ENCODE measurements at places on chromosomes 3 and 15.

DNA sequence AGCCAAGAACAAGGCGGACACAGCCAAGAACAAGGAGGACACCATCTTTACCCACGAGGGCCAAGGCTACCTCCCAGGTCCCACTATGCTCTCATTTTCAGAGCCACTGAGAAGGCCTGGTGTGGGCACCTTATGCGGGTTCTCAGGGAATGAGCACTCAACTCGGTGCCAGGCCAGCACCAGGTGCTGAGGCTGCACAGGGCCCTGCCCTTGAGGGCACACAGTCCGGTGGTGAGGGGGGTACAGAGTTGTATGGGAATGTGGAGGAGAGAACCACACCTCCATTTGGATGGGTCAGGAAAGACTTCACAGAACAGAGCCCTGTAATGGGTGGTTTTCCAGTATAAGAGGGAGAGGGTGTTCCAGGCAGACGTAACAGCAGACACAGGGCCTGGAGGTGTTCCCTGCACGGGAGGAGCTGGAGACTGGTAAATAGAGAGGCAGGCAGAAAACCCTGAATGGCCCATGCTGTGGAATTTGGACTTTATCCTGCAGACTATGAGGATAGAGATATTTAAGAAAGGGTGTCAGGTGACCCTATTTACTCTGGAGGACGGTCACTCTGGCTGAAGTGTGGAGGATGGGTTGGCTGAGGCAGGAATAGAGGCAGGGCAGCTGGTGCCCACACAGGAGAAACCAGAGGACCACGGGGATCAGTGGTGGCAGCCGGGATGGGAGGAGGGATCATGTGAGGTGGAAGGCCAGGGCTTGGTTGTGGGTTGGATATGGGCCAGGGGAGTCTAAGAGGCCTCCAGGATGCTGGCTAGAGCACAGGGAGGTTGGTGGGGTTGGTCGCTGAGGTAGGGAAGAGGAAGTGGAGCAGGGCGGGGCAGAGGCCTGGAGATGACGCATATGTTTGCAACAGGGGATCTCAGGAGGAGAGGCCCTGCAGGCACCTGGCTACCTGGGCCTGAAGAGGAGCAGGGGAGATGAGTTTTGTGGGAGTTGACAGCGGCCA, 34.6 kb downstream of the CRABP1 start:
- DNase-seq: no peak

DNA sequence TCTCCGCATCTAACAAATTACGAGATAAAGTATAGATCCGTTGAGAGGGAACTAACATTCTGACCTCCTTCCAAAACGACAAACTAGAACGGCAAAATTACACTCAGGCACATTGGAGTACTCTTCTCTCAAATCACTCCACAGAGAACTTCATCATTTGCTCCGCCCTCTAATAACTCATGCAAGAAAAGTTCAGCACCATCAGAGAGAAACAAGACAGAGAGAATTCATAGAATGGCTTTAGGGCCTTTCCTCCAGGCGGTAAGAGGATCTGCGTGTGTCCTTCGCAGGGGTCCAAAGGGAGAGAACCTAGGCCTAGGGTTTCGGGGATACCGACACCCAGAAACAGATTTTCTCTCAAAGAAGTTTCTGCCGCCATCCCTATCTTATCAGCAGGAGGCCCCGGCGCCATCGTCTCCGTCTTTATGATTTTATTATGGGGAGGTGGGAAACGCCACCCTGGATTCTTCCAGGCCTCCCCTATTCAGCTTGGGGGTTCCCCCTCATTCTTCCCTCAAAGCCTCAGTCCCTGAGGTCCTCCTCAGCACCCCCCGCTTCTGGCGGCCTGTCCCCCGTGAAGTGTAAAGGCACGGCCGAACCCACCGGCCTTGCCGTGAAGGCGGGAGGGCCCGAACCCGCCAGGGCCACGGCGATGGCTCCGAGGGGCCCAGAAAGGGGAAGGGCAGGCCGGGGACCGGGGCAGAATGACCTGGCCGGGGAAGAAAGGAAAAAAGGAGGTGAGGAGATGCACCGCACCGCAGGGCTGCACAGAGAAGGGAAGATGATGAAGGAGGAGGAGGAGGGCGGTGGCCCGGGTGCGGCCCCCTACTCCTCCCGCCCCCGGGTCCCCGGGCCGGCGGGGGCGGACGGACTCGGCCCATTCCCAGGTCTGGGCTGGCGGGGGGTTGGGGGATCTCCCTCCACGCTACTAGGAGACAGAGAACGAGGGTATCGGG, 768 bp downstream of the UBXN7 start:
- DNase-seq: no peak

GRCh38 chr3:88528494-88528893, 378.7 kb downstream of the C3orf38 start:
- DNase-seq: no peak

- no peak for DNase-seq
Observed at GRCh38 chr15:67064607-67065530, 533 bp upstream of the SMAD3 start.

DNA sequence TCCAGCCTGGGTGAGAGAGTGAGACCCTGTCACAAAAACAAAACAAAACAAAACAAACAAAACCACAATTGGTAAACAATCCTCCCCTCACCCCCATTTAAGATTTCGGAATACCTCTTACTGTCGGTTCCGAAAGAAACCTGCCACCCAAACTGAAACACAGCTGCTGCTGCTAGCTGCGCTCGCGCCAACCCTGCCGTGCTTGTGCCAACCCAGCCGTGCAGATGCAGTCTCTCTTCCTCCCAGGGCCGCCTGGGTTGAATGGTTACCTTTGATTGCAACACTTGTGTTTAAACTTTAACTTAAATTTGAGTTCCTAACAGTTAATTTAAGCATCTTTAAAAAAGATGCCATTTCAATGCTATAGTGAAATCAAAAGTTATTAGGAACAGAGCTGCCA, 28.5 kb upstream of the SPTBN5 start:
- DNase-seq: no peak

DNA sequence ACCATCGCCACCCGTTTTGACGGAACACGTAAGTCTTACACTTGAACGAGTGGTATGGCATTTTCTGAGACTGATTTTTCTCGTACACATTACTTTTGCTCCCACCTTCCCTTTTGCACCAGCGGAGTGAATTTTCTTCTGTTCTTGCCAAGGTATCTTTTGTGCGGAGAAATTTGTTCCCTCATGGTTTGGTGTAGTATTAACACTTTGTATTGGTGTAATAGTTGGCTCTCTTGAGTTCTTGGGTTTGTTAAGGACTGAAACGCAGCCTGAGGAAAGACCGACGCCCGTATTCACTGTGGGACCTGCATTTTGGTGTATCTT, 420 bp downstream of the KCNH8 start:
- no peak for DNase-seq

DNA sequence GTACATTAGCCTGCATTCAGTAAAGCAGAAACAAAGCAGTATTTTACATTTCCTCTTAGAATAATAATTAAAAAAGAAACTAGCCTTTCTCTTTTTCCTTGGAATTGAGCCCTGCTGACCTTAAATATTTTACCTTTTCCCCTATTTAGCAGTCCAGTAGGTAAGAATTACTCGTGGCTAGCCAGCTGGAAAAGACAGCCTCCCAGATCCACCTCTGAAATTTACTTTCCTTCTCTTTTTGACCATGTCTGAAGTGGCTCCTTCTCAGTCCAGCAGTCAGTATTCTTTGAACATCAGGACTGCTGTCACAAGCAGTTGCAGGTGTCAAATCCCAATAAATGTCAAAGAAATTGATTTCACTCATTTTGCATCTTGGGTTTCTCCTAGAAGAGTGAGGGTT, 311.5 kb upstream of the DCBLD2 start:
- no peak for DNase-seq

DNA sequence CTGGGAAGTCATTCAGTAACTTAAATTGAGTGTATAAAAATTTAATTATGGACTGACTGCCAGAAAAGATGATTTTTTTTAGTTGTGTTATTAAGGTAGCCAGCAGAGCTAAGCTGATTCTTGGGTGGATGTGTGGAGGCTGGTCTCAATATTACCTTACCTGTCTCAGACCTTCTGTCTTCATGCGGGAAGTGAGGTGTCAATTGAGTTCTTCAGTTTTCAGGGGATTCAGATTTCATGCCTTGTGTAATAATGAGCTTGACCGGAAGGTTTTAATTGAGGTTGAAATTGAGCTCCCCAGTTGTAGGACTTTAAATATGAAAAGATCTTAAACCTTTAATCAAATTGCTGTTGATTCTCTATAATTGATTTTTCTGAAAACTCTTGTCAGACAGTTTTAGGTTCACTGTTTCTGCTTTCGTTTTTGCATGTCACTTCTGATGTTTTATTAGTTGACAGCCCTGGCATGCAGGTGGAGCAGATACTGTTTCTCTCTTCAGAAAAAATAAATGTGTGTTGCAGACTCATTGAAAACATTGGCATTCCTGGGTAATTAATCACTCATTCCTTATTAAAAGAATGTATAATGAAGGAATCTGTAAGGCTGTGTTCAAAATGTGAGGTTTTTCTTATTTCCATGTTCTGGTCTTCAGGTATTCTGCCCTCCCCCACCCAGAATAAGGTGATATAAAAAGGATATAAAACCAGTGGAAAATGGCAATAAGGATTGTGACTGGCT, 54.5 kb downstream of the PSMD6 start:
- no peak for DNase-seq

- DNase-seq: no peak
Observed at GRCh38 chr3:161939918-161940620, 443.5 kb downstream of the OTOL1 start.

GRCh38 chr15:84782346-84782745, 34.0 kb downstream of the ZNF592 start:
- no peak for DNase-seq

DNA sequence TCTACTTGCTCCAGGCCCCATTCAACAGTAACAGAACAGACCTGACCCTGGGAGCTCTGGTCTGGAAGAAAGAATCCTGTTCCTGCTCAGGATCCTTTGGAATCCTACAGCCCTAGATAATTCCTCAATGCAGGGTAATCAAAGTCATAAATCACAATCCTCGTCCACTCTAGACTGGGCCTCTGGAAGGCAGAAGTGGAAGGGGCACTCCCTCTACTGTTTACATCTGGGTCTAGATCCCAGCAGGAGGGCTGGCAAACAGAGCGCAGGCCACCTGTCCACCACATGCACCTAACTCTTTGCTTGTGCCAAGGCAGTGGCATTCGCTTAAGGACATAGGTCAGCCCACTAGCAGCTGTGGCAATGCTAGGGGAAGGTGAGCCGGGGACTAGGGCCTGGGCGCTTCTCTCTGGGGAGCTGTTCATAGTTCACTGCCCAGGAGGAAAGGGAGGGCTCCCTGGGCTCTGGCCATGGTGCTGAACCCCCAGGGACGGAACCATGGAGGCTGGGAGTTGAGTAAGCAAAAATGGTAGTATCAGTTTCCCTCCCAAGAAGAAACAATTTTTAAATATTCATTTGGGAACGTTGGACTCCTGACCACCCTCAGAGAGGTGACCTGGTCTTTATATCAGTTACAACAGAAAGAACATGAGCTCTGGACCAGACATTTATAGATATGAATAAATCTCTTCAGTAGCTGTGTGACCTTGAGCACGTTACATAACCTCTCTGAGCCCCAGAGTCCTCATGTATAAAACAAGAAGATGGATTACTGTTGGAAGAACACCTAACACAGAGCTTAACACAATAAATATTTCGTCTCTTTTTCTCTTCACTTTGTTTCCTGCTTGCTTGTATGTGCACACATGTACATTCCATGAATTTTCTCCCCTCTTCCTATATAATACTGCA, 90.2 kb downstream of the NTRK3 start:
- DNase-seq: no peak

DNA sequence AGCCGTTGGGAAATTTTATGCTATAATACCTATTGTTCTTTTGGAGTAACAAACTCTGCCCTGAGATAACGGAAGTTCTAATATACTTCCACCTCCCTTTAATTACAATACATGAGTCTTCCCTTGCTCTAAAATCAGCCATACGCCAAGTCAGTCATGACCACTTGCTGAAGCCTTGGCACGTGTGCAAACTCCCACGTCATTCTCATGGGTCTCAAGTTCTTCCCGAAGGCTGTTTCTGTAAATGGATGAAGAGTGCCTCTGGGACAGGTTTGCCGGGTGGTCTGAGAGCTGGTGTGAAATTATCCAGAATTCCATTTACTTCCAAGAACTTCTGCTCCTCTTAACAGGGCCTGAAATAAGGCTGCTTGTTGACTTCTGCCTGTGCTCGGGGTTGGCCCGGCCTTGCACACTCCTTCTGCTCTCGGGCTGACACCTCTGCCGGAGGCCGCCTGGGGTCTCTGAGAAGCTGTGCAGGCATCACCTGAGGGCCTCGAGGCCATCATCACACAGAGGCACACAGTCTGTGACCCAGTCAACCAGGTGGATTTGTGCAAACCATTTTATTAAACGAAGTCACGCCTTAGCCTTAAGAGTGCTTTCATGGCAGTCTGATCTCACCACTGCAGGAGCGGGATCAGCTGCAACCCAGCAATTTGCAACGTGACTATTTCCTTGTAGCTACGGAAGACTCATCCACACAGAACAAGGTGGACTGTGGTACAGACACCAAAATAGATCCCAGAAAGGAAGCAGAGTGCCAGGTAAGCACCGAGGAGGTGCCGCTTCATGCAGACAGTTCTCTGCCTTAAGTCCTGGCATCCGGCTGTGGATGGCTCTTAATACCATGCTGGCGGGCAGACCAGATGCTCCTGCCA, 120.1 kb downstream of the ADAMTS17 start:
- DNase-seq: no peak

DNA sequence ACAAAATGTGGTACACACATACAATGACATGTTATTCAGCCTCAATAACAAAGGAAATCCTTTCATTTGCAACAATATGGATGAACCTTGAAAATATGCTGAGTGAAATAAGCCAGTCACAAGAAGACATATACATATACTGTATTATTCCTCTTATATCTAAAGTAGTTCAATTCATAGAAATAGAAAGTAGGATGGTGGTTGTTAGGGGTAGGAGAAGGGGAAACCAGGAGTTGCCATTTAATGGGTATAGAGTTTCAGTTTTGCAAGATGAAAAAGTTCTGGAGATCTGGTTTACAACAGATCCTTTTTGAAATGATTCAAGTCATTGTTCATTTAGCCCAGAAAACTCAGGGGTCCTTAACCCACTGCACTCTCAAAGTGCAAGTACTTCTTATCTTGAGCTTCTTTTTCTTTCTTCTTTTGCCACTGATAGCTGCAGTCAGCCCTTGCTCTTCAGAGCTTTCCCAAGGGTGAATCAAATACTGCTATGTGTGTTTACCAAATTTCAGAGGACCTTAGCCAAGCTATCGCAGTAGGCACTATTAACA, 208.0 kb upstream of the EOMES start:
- no peak for DNase-seq

DNA sequence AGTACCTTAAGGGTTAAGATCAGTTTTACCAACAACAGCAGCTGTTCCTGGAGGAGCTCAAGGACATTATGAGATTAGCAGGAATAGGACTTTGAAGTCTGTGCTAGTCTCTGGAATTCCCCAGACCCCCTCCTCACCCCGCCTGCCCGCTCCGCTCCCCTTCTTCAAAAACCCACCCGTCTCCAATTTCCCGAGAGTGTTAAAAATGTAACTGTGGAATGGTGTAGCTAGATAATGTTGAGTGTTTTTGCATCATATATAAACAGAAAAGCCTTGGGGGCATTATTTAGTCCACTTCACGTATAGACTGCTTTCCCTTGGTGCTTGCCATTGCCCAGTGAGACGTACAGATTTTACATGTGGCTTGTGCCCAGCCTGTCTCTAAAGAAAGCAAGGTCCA, 65.0 kb upstream of the SEMA6D start:
- DNase-seq: no peak
